ENCODE measurements at places on chromosomes 7 and 10.
A peak's percentile ranks its signal among the peaks of the same experiment; 100 is the strongest.

DNA sequence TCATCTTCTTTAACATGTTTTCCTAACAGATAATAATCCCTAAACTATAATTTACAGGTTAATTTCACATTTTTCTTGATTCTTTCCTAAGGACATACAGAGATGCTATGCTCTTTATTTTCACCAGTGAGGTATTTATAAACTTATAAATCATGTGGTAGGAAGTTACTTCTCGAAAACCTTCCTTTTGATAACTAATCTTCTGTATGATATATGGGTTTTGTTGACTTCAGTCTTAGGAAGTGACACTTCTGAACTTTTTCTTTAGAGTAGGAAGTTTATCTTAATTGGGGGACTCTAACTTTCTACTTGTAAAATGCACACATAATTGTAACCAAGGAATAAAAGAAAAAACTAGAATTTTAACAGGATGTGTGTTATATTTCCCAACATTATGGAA lies 9.8 kb upstream of the PNPLA8 start:
- DNase-seq: no peak

DNA sequence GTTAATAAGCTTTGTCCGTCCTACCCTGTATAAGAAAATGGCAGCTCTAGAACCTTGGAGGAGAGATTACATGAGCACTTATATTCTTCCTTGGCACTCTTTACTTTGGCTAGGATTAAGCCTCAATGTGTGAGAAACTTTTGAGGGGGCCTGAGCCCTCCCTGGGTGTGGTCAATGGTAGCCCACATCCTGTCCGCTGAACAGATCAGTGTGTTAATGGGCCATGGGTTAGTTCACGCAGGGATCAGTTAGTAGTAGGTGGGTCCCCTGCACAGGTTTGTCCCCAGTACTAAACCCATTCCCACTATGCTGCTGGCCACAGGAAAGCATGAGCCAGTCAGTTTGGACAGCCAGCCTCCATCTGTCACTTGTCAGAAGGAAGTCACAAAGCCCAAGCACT lies 20.2 kb upstream of the IKZF1 start:
- DNase-seq: no peak

GRCh38 chr7:100556541-100556940 lies 17.2 kb downstream of the SAP25 start:
- DNase-seq: no peak

- DNase-seq: no peak
These were observed 120.4 kb downstream of the ARHGAP21 start for GRCh38 chr10:24603333-24603732.

GRCh38 chr10:13001041-13001886 lies at the start of gene CCDC3:
TSS of gene CCDC3 (minus strand) at chr10:13001713. CDS start at chr10:13001570, 143 bp downstream.
- DNase-seq: no peak

DNA sequence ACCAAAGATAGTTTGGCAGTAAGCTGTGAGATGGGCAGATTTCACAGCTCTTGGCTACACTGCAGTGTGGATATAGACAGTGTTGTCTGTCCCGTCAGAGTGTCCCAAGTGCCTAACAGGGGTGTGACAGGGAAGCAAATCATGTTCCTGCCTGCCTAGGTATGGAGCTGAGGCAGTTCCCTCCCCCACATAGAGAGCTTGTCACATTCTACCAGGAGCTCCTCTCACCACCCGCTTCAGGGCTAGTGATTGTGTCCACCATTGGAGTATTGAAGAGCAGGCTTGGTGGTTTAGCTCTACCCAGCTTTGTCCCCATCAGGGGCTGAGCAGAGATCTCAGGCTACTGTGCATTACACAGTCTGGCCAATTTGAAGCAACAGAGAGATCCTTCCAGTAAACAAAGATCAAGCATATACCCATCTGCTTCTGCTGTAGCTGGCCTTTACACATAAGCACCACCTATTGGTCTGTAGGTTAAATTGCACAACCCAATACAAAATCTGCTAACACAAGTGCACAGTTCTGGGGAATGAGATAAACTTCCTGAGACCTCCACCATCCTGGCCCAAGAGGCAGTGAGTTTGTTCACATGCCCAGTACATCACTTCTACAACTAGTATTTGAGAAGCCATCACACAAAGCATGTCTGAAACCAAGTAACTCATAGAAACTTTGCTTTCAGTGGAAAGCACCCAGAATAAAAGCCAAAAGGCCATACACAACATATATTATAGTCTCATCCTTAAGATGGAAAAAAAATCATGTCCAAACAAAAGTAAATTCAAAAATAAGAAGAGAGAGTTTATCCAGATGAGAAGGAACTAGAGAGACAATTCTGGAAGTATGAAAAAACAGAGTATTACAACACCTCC lies 67.3 kb downstream of the GLCCI1 start:
- peak; percentile 77 for DNase-seq

DNA sequence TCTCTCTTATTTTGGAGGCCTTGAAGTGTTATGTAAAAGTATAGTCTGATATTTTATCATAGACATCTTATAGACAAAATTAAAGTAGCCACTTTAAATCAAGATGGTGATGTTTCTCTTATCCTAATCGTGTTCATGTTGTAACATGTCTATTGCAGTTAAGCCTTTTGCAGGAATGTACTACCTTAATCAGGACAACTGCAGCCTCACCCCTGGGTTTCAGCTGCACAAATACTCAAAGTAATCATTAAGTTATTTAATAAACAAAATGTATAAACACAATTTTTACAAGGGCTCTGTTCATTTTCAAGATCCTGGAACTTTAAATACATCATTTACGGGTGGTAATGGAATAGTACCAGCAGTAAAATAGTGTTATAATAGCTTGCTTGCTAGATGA lies 14.4 kb upstream of the KIF5B start:
- DNase-seq: no peak

DNA sequence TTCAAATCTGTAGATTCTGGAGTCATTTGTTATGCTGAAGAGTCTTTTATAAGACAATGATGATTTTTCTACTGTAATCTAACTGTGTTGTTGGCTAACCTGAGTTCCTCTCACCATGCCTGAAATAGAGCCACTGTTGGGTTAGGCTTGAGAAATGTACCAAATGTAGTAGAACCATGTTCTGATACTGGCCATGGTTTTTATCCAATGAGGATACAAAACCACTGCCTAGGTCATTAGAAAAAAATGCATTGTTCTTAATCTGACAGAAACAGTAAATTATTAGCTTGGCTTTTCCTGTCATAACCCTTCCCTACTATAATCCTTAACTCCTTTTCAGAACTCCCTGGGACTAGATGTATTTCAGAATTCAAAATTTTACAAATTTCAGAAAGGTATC lies 86.6 kb downstream of the RAPGEF5 start:
- DNase-seq: no peak

- DNase-seq: no peak
These were observed 22.4 kb downstream of the ADAP1 start for GRCh38 chr7:931871-932650.

GRCh38 chr7:105723572-105723971 lies 142.3 kb upstream of the EFCAB10 start:
- DNase-seq: no peak
